ENCODE measurements at places on chromosomes 4 and X.

GRCh38 chr4:52545099-52546069, 113.7 kb downstream of the USP46 start:
- peak; percentile 41 for DNase-seq

GRCh38 chrX:46200413-46200812, 344.8 kb downstream of the ZNF674 start:
- DNase-seq: no peak

- DNase-seq: no peak
These were observed 76.0 kb upstream of the FAM47B start for GRCh38 chrX:34866646-34867045.

GRCh38 chrX:144840616-144841015, 406.7 kb upstream of the SPANXN1 start:
- DNase-seq: no peak

GRCh38 chr4:125316791-125317524, 2.2 kb downstream of the FAT4 start:
- no peak for DNase-seq

DNA sequence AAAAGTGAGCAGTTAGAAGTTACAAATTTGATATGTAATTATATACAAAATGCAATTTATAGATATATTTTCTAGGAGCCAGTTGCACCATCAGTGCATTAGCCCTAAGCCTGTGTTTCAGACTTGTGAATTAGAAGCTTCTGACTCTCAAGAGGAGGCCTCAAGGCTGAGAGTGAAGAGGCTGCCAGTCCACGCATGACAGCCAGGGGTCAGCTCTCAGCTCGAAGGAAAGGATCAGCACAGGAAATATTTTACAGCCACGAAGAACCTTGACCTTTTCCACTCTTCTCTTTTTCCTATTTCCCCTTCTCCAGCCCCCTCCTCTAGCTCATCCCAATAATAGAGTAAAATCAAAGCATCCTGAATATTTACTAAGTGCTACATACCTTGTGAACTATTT, 642.4 kb downstream of the TRIML1 start:
- no peak for DNase-seq

- no peak for DNase-seq
These were observed 58.8 kb upstream of the AFAP1 start for GRCh38 chr4:7998447-7998846.
